ENCODE measurements at places on chromosomes 3 and 15.

DNA sequence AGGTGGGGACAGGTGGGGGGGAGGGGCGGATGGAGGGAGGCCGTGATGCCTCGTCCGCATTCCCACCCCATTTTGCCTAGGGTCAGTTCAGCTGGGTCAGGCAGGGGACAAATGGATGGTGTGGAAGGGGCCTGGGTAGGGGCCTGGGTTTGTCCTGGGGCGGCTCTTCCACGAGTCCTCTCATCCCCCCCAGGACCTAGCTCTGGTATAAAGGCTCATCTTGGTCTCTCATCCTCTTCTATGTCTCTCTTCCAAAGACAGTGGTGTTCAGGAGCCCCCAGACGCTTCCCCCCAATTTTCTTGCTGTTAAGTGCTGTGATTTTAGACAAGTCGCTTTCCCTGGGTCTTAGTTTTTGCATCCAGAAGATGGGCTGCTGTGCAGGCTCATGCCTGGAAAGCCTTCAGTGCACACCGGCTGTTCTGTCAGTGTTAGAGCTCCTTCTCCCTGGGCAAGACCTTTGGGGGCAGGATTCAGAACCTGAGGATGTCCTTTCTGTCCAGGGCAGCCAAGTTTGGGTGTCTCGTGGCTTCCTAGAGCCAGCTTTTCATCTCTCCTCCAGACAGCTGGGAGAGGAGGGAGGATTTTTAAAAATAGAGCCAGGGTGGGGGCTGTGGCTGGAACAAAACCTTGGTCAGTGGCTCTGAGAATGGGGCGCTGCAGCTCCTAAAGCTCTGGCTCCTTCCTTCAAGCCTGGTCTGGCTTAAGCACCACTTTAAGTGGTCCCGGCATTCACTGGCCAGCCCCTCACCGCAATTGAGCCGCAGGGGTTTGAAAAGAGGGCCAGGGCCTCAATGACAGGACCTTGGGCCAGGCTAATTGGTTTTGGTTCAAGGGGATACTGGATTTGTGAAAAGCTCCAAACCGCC is 37.7 kb upstream of the POLG start:
- no peak for DNase-seq
- H3K4me1 ChIP-seq, result peaks cover 28% of the 10 kb centered on the region
- no peaks in the 10 kb centered on the region for H3K36me3 ChIP-seq
- no peak overlapping the region for H3K27ac ChIP-seq
- no peaks in the 10 kb centered on the region for H3K27me3 ChIP-seq

DNA sequence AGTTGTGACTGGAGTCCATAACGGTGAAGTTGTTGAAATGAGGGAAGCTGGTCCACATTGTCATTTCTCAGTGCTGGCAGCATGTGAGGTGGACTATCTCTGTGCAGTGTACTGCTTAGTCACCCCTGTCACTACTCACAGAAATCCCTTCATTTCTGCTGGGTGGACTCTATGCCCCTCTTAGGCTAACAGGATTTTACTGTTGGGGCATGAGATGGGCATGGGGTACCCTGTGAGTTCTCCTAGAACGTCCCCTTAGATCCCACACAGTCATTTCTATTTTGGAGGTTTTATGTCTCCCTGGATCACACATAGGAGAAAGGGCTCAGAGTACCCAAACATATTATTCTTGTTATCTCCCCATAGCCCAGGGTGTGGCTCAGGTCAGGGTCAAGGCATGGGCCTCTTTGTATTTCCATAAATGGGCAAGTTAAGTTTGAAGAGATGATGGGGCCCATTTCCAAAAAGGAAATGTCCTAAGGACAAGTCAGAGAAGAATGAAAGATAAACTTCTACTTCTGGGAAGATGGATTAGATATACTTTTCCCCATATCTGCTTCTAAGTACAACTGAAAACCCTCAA is 15.2 kb downstream of the P2RY1 start:
- H3K36me3 ChIP-seq, result peaks cover 6% of the 10 kb centered on the region
- H3K4me1 ChIP-seq, result no peaks in the 10 kb centered on the region
- no peak overlapping the region for H3K4me3 ChIP-seq
- H3K27ac ChIP-seq, result no peak overlapping the region
- no peaks in the 10 kb centered on the region for H3K27me3 ChIP-seq

GRCh38 chr15:38454696-38455090 is 766 bp downstream of the FAM98B start:
- H3K27ac ChIP-seq, result peak overlapping the region; percentile 96
- DNase-seq, result no peak
- no peaks in the 10 kb centered on the region for H3K27me3 ChIP-seq
- H3K4me3 ChIP-seq, result peak overlapping the region; percentile 97
- no peaks in the 10 kb centered on the region for H3K36me3 ChIP-seq
- H3K4me1 ChIP-seq, result no peaks in the 10 kb centered on the region

GRCh38 chr3:52986049-52986448 is 59.8 kb downstream of the SFMBT1 start:
- DNase-seq, result no peak
- H3K27ac ChIP-seq, result no peak overlapping the region

GRCh38 chr3:180918542-180918941 is 6.1 kb downstream of the FXR1 start:
- H3K4me3 ChIP-seq, result no peak overlapping the region
- DNase-seq, result no peak
- no peak overlapping the region for H3K27ac ChIP-seq

- no peak overlapping the region for H3K4me3 ChIP-seq
- H3K27ac ChIP-seq, result no peak overlapping the region
- no peaks in the 10 kb centered on the region for H3K4me1 ChIP-seq
- H3K27me3 ChIP-seq, result no peaks in the 10 kb centered on the region
- H3K36me3 ChIP-seq, result no peaks in the 10 kb centered on the region
- DNase-seq, result no peak
Observed at GRCh38 chr3:36648241-36649034, 115.9 kb downstream of the DCLK3 start.
